ENCODE measurements at places on chromosomes 6 and 20.

DNA sequence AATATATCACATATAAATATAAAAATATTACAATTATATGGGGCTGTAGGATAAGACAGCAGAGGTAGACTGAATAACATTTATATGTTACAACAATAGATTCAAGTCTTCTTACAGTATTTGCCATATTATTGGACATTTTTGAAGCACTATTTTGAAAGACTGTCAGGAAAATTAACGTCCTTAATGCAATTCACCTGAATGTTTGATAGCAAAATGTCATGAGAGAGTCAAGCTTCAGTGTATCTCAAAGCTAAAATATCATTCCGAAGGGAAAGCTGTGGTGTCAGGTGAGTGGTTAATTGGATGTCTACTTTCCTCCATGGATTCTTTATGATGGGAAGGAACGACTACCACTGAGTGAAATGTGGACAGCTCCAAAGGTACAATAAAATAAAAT lies 1004.0 kb downstream of the HACE1 start:
- no peak for DNase-seq

- no peak for DNase-seq
Measured at GRCh38 chr20:51159303-51159702, 136.4 kb upstream of the KCNG1 start.

DNA sequence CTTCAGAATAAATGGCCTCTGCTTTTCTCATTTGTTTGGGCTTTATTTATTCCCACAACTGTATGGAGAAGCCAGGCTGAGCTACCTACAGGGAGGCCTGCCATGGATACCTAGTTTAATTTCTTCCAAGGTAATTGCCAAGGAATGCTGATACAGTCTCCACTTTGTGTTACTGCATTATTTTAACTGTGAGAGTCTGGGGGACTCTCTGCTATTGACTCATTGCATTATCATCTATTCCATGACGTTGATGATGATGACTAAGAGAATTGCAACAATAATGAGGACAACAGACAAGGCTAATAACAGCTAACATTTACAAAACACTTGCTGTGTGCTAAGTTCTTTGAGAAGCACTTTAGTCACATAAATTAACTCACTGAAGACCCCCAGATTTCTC lies 88.3 kb upstream of the COL21A1 start:
- DNase-seq: no peak

GRCh38 chr6:19142275-19142674 lies 694.9 kb upstream of the ID4 start:
- no peak for DNase-seq

- DNase-seq: peak; percentile 64
Measured at GRCh38 chr6:53484476-53485280, 60.2 kb downstream of the GCLC start.

- DNase-seq: no peak
Measured at GRCh38 chr6:32045811-32046449, 7.7 kb downstream of the CYP21A2 start.

- peak; percentile 63 for DNase-seq
Measured at GRCh38 chr6:170279977-170280688, 10.7 kb downstream of the DLL1 start.

- no peak for DNase-seq
Measured at GRCh38 chr6:52143551-52143950, 42.6 kb upstream of the IL17A start.

DNA sequence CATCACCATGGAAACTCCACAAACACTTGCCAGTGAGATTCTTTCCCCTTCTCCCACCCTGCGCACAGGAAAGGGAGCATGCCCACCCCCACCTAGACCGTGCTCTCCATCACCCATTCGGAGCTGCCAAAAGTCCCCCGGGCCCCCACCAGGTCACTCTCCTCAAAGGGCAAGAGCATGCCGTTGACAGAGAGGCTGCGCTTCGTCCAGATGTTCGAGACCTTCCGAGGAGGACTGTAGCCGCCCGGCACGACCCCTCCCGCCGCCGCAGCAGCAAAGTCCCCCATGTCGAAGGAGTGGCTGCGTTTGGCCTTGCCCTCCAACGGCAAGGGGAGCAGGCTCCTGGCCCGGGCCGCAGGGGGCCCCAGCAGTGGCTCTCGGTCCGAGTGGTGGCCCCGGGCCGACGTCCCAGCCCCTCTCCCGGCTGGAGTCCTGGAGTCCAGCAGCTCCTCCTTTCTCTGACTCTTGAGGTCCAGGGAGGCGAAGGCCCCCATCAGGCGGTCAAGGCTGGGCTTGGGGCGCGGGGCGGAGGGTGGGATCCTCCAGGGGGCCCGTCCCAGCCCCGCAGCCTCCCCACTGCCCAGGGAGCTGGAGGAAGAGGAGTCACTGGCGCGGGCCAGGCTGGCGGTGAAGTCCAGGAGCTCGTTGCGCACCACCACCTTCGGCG lies 195.2 kb downstream of the LRFN2 start:
- DNase-seq: no peak

Data from CD4-positive, alpha-beta memory T cell (primary cell).